ENCODE measurements at places on chromosomes 5 and 9. TPM values are rescaled to one million over a fixed set of nuclear protein-coding genes. Genes with fewer than 3 reads are reported as not detected.

Gene SPATA6L
- total RNA-seq, result 5.4 TPM

Gene GRXCR2
- not detected for total RNA-seq

Gene GARIN3
- total RNA-seq, result not detected

DNA sequence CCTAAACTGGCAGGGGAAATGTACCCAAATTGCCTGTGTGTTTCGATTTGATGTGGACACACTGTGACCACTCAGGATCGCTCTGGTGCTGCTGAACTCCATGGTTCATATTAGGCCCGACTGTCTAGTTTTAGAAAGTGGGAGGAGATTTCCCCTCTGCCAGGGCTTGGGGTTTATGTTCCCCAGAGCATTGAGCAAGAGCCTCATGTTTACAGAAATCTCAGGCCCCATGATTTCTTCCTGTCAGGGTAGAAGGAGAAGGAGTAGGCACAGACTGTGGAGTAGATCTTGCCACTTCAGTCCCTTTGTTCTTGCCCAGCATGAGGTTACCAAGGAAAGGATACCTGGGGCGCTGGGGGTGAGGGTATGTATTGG is 40.8 kb upstream of the GLRX start:
- no peak for DNase-seq

- DNase-seq, result no peak
Observed at GRCh38 chr9:131824155-131824594, 84.3 kb upstream of the RAPGEF1 start.

- no peak for DNase-seq
Observed at GRCh38 chr5:128630121-128630520, 92.1 kb upstream of the FBN2 start.

GRCh38 chr5:54822324-54822687 is 163.1 kb downstream of the ESM1 start:
- DNase-seq, result no peak

DNA sequence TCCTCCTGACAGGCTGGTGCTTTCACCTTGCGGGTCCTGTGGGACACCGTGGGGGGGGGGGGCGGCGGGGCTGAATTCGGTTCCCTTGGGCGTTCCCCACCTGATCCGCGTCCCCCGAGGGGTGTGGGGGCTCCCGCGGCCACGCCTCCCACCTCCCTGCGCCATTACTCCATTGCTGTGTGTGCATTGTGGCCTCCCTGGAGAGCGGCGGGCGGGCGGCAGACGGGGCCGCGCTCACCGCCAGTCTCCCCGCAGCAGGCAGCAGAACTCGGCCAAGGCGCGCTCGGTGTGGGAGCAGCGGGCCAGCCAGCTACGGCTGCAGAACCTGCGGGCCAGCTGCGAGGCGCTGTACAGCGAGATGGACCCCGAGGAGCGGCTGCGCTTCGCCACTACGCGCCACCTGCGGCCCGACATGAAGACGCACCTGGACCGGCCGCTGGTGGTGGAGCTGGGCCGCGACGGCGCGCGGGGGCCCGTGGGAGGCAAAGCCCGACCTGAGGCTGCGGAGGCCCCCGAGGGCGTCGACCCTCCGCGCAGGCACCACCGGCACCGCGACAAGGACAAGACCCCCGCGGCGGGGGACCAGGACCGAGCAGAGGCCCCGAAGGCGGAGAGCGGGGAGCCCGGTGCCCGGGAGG is 145.3 kb downstream of the CACNA1B start:
- DNase-seq, result no peak

DNA sequence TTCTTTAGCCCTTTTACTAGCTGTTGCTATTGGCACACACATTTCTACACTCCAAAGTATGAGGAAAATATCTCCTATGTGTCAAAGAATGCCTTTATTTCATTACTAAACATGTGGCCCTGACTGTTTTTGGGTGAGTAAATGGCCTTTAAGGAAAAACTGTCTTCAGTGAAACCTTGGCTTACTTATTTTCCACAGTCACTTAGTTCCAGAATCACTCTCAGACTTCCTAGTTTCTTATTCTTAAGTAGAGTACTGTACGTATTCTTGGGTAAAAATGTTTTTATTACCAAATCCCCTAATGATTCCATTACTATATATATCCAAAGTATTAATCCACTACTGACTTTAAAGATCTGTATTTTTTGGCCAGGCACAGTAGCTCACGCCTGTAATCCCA is 27.5 kb downstream of the ERP44 start:
- no peak for DNase-seq

DNA sequence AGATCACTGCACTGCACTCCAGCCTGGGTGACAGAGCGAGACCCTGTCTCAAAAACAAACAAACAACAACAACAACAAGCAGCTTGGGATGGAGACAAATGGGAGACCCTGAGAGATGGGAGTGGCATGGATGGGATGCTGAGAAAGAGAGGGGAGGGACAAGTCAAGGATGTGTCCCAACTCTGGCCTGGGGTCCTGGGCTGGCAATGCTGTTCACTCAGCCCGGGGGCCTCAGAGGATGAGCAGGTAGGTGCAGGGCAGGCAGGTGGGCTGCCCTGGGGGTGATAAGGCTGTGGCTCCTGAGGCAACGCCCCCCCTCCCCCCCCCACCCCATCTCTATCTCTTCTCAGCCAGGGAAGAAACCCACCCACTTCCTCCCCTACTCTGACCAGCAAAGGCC is 123.0 kb downstream of the LHX2 start:
- no peak for DNase-seq

DNA sequence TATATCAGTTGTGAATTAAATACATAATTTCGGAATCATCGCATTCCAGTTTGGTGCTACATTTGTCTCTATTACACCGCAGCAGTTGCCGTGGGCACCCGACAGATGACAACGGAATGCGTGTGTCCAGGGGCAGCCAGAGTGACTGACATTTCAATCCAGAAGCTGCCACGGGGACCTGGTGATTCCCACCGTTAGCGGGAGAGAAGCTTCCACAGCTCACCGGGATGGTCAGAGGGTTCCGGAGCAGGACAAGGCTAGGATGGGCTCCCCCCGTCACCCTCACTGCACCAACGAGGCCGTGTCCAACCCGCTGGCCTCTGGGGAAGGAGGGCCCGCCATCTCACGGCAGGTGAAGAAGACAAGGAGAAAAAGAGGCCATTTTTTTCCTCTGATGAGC is 86.8 kb downstream of the GTF3C4 start:
- DNase-seq, result no peak

Measured in urinary bladder (tissue), 4 donors.